Activated naive CD8-positive, alpha-beta T cell treated with anti-CD3 and anti-CD28 coated beads, Interleukin-2, amount 50 U/mL, for 16 hours (primary cell): ENCODE measurements at places on chromosomes 11 and 22.

GRCh38 chr11:73387594-73388264 is 11.5 kb downstream of the RELT start:
- DNase-seq: no peak

DNA sequence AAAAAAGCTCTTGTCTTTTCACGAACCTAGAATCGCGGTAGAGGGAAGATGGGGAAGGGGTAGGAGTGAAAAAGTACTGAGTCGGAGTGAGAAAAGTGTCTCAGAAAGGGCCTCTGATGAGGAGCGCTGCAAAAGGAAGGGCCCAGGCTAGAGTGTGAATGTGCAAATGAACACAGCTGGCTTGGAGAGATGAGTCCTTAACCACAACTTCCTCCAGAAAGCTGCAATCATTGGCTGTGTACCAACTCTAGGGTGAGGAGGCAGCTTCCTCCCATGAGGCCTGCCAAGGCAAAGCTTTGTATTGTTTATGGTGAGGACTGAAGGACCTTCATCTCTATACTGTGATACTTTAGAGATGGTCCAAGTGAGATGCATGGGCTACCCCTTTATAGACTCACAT is 566.9 kb upstream of the ANO5 start:
- DNase-seq: no peak

DNA sequence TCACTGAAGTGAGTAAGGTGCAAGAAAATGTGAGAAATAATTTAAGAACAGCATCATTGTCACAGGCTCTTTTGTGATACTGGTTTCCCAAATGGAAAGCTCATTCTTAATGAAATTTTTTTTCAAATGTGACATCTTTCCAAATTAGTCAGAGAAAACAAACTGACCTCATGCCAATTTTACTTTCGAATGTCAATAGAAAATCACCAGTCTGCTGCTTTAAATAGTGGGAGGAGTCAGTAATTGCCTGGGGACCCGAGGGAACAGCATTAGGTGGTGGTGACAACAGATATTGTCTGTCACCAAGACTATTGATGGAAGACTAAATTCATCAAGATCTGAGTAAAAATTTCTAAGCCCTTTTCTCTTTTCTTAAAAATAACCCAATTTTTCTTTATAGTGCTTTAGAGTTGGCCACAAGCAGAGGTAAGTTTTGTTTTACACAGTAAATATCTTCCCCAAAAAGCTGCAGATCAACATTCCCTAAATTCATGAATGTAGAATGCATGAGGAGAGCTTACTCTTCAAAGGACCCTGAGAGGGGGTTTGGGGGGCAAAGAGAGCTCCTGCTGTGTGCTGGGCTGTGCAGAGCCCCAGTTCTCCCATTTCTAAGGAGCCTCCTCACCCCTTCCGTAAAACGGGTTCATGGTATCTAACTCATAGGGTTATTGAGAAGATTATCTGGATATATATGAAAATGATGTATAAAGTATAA is 95.1 kb downstream of the PIWIL4 start:
- DNase-seq: no peak

- DNase-seq: no peak
Measured at GRCh38 chr11:1838077-1838425, 730 bp upstream of the TNNI2 start.

- no peak for DNase-seq
Measured at GRCh38 chr22:27409299-27409698, 392.3 kb downstream of the MN1 start.

DNA sequence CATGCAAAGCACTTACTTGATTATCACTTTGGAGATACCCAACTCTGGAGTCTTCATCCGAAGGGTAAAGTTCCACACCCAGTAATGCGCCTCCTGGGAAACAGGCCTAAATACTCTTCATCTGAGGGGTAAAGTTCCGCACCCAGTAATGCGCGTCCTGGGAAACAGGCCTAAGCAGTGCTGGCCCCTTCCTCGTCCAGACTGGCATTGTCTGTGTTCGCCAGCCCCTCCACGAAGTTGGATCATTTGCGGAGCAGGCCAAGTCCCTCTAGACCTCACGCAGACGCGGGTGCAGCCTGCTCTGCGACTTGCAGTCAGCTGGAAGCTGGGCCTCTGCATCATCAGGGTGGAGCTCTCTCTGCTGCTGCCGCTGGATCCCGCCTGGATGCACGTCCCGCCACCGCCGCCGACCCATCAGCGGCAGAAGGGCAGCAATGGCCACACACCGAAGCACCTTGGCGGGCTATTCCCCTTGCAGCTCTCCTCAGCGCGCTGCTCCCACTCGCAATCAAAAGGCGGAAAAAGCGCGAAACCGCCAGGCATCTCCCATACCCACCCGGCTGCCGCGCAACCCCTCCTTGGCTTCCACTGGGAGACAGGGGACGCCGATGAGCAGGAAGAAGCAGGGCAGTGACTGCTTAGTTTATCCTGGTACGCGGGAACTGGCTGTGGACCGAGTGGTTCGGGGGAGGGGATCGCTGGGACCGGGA is 34.1 kb upstream of the GLYATL1 start:
- DNase-seq: no peak

GRCh38 chr11:116637766-116638165 is 135.0 kb downstream of the BUD13 start:
- DNase-seq: no peak

DNA sequence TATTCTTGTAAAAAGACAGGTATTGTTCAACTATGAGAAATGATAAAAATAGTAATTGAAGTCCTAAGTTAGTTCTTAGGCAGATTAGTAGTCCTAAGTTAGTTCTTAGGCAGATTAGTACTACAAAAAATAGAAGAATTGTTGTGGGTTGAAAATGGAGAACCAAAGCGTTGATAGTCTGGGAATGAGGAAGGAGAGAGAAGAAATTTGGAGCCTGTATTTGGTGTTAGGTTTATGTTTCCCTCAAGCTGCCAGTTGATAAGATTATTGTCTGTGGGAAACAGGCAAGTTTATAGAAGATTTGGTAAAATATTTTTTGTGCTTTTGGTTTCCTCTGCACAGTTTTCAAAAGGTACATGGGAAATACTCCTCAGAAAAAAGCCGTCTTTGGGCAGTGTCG is 3.6 kb downstream of the BCO2 start:
- no peak for DNase-seq

GRCh38 chr11:68439355-68440065 is 21.0 kb upstream of the PPP6R3 start:
- DNase-seq: no peak

DNA sequence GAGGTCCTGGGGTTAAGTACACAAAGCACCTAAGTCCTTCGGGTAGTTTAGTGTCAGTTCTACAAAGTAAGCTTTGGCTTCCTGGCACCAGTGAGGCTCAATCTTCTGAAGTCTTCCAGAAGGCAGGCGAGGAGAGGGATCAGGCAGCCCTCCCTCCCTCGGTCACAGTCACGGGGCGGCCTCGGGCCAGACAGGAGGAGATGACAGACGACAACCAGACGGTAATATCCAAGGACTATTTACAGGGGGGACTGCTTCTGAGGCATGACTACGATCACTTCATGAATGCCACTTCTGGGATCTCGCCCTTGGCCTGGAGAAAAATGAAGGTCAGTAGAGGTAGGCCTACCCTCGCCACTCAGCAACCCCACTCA is 383 bp upstream of the TMEM223 start:
- DNase-seq: no peak

DNA sequence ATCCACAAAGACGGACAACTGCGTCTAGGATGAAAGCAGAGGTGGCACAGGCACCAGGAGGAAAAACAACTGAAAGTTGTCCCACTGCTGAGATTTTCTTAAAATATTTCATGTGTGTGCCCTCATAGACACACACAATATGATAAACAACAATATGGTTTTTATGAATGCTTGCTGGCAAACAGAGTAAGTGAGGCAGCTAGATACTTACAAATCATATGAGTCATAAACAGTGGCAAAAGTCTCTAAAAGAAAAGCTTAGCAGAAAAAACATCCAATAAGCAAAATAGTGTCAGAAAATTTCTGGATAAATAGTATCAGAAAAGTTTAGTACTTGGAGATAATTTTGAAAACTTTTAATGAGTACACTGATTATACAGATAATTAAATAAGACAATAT is 101.2 kb upstream of the DDI1 start:
- DNase-seq: no peak

DNA sequence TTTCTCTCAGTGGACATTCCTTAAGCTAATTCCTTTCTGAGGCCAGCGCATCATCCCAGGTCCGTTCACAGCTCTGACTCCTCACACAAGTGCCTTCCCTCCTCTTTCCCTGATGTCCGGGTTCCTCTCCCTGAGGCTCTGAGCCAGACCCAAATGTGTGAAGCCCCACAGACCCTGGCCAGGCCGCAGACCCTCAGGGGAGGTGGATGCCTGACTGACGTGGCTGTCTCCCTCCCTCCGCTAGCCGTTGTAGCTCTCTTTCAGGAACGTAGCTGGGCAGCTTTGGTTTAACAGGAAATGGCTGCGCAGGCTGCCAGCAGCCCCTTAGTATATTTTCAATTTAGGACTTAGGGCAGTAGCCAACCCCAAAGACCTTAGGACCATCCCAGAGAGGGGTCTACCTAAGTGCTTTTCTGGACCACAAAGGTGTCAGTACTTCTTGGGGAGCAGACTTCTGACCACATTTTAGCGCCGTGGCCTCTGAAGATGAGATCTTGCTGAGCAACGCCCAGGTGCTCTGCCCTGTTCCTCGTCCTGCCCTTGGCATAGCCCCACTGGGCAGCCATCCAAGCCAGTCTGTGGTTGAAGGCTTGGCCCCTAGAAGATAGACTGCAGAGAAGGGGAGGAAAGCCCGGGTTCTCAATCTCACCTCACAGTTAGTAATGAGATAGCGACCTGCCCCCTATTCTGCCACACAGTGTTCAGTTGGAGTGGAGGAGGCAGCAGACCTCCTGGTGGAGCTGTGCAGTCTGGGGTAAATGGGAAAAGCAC is 27.0 kb downstream of the MYBPC3 start:
- DNase-seq: no peak

GRCh38 chr11:43580735-43581369 is 99.7 kb upstream of the HSD17B12 start:
- DNase-seq: no peak

DNA sequence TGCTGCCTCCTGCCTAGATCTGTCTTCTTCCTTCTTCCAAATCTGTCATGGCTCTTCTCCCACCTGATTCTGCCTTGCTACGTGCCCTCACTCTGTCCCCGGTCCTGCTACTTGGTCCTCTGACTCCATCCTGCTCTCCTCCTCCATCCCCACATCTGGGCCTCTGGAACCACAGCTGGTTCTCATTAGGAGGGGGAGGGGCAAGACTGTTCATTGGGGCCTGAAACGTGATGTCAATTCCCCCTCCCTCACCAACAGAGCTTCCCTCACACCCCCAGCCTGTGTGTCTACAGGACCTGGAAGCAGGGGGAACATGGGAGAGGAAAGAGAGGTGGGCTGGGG is 9.1 kb downstream of the DCHS1 start:
- DNase-seq: no peak

GRCh38 chr11:74966651-74967050 is 17.6 kb downstream of the SPCS2 start:
- DNase-seq: no peak

DNA sequence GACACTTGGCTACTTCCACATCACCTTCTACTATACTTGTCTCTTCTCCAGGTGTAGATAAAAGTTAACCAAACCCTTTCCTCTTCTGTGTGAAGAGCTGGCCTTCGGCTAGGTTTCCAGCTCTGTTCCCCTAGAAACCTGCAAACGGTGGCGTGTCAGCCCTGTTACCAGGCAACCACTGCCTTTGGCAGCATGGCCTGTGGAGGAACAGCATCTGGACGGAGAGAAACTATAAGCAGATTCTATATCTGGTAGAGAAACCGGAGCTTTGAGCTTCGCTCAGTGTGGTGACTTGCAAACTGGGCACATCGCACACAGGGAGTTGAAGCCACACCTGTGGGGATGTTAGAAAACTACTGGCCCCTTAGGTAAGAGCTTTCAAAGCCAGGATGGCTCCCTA is 35.9 kb downstream of the ARAP1 start:
- DNase-seq: no peak

GRCh38 chr11:19241260-19242178 is 774 bp upstream of the E2F8 start:
- DNase-seq: no peak

GRCh38 chr11:456533-456932 is 6.5 kb downstream of the PTDSS2 start:
- no peak for DNase-seq

DNA sequence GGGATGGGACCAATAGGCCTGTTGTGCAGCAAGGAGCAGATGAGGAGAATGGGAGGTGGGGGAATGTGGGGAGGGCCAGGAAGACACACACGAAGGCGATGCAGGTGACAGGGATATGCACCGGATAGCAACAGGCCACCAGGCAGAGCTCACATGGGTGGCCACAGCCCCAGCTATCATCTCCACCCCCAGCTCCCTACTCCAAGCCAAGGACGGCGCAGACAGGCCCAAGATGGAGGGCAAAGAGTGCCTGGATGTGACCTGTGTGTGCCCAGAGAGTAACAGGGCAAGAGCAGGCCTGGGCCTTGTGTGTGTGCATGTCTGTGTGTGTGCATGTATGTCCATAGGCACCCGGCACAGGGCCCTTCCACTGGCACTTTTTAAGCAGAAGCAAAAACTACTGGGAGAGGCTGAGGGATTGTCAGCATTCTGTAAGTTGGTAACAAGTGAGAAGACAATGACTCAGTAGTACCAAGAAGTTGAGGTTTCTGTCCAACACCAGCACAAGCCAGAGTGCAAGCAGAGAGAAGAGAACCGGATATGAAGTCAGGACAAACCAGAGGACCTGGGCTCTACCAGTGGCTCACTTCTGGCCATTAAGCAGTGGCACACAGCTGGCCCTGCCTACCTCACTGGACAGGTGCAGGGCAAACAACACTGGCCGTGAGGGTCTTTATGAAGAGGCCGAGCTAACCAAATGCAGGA is 36.4 kb downstream of the NRXN2 start:
- DNase-seq: no peak

- no peak for DNase-seq
Measured at GRCh38 chr11:9615031-9615451, 41.6 kb downstream of the WEE1 start.

GRCh38 chr11:2571598-2572281 is 126.9 kb downstream of the KCNQ1 start:
- no peak for DNase-seq

DNA sequence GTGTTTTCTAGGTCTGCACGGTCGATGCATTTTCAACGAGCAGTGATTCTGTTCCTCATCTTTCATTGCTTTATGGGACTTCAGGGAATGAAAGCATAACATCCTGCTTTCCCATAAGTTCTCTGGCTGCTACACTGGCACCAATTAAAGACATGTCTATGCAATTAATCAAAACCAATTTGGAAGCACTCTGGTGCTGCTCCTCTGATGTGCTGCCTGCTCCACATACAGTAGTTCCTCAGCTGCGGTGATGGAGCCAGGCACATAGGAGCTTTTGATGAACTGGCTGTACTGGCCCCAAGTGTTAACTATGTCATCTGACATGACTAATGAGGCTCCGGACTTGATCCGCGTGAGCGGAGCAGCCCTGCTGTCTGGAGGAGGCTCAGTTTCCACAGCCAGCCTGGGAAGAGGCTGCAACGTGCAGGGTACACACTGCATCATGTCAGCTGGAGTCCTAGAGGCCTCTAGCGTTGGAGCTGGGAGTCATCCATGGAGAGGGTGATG is 29.8 kb downstream of the GVQW3 start:
- no peak for DNase-seq
